ENCODE measurements at places on chromosomes 3 and 15. TPM values are rescaled to one million over a fixed set of nuclear protein-coding genes. Genes with fewer than 3 reads are reported as not detected.

The GALNT15 gene
- 0.78 TPM for polyA plus RNA-seq

The CTXND1 gene
- polyA plus RNA-seq: 0.70 TPM

The ITIH3 gene
- polyA plus RNA-seq: 5.3 TPM

The FBN1 gene
- 49.6 TPM for polyA plus RNA-seq

The ACTR8 gene
- polyA plus RNA-seq: 27.3 TPM

The A4GNT gene
- 0.07 TPM for polyA plus RNA-seq

The ISY1 gene
- polyA plus RNA-seq: 28.6 TPM
